ENCODE measurements at places on chromosomes 3 and 15.

DNA sequence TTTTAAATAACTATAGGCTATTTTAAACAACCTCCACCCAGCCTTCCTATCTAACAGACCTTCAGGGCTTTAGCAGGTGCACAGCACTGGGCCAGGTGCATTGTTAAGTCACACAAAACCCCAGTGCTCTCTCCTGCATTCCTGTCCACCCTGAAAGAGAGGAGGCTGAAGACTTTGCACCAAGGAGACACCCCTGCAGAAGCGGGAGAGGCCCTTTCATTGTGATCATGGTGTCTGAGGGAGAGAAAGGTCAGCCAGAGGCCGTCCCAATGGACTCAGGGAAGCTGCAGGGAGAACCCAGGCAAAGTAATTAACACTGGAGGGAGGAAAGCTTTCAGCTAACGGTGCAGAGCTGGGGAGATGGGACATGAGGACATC lies 5.2 kb downstream of the LRIG1 start:
- DNase-seq: no peak

- no peak for DNase-seq
Measured at GRCh38 chr15:33675246-33675645, 293.1 kb upstream of the CHRM5 start.

DNA sequence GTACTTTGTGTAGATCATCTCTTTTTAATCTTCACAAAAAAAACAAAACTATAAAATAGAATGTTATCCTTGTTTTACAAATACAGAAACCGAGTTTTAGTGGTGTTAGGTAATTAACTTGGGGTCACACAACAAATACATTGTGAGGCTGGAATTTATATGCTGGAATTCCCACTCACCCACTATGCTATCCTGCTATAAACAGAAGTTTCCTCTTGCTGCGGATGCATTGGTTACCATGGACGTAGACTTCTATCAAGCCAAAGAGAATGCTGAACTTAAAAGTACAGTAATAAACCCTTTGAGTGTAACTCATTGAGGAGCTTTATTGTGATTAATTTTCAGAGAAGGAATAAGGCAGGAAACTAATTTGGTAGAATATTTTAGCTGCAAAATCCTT lies 9.2 kb downstream of the SNAP23 start:
- DNase-seq: no peak

DNA sequence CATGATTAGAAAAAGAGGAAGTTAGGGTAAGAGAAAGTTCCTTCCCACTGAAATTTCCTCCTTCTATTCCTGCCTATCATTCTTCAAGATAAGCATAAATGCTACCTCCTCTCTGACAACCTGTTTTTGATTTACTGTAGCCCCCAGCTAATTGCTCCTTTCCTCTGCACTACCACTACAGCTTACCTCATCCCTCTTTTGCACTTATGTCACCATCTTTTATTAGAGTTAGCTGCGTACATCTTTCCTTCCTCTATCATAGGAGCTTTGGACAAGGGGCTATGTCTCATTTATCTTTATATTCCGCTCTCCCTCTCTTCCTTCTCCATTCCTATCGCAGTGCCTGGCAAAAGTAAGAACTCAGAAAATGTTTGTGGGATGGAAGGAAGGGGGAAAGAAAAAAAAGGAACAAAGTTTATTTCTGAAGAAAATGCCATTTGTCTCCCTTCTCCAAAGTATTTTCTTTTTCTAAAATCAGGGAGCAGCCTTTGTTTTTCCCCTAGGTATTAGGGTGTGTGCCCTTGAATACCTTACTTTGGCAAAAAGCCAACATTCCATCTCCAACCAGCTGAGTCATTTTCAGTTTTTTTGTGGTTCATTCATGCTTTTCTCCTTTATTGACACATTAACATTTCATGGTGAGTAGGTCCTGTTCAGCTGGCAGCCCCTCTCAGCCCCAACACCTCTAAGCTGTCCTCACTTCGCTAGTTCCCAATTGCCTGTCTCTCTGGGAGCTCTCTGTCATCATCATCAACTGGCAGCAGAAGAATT lies 87.6 kb upstream of the SOX2 start:
- no peak for DNase-seq

- DNase-seq: no peak
Measured at GRCh38 chr3:173770011-173770410, 372.5 kb downstream of the NLGN1 start.

- DNase-seq: no peak
Measured at GRCh38 chr3:113243071-113243470, 31.7 kb downstream of the BOC start.

- no peak for DNase-seq
Measured at GRCh38 chr3:171790574-171790897, 19.7 kb downstream of the PLD1 start.

DNA sequence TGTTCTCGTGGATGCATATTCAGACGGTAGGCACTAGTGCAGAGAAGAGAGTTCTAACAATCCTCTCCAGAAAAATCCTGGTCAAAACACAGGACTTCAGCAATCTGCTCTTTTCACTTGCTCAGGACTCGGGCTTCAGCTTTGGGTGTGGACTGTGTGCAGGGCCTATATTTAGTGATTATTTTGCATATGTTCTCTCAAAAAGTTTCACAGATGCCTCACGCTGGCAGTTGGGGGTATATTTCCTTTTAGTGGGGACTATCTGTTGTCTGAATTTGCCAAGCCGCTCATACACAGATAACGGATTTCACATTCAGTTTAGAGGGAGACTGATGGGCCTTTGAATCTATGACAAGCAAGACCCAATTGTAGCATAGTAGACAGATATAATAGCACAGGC lies 54.4 kb upstream of the LRRN1 start:
- DNase-seq: no peak

- DNase-seq: no peak
Measured at GRCh38 chr15:40928821-40929659, at the start of gene DLL4. DLL4 (plus strand) TSS chr15:40929340; CDS start chr15:40929669, 329 bp downstream.

- DNase-seq: no peak
Measured at GRCh38 chr3:44506961-44507360, 29.5 kb upstream of the ZNF445 start.

DNA sequence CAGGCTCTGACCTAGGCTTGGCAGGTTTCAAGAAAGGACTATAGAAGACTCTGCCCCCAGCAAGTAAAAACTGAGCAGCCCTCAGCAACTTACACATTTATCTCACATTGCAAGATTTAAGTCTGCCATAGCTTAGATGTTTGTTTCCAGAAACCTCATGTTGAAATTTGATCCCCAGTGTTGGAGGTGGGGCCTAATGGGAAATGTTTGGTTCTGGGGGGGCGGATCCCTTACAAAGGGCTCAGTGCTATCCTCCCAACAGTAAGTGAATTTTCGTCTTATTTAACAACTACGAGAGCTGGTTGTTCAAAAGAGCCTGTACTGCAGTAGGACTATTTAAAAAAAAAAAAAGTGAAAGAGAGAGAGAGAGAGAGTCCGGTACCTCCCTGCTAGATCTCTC lies 125.2 kb upstream of the PROK2 start:
- DNase-seq: no peak

DNA sequence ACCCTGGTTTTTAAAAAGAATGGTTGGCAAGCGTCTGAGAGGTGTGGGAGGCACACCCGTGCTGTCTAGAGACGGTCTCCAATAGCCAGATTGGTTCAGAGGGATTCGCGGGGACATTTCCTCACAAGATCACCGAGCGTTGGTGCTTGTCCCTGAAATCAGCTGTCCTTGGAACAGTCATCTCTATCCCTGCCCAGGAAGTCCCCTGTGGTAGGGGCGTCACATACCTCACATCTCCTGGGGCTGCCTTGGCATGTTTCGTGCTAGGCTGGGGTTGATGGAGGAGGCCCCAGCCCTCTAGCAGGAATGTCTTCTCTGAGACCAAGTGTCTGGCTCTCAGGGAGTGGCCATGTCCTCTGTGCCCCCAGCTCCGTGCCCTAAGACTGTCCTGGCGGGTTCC lies 6.8 kb downstream of the FBLN2 start:
- no peak for DNase-seq

- no peak for DNase-seq
Measured at GRCh38 chr15:99702895-99703602, 30.2 kb downstream of the LYSMD4 start.

DNA sequence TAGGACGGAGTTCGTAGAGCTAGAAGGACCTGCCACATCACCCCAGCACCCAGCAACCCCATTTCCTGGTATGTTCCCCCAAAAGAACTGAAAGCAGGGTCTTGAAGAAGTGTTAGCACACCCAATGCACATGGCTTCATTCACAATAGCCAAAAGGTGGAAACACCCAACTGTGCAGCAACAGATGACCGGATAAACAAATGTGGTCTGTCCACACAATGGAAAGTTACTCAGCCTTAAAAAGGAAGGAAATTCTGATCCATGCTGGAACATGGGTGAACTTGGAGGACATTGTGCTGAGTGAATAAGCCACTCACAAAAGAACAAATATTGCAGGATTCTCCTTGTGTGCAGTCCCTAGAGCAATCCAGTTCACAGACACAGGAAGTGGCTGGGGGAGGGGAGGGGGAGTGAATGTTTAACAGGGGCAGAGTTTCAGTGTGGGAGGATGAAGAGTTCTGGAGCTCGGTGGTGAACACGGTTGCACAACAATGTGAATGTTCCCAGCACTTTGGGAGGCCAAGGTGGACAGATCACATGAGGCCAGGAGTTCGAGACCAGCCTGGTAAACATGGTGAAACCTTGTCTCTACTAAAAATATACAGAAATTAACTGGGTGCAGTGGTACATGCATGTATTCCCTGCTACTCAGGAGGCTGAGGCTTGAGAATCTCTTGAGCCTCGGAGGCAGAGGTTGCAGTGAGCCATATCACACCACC lies 157.5 kb downstream of the NUP210 start:
- DNase-seq: no peak

GRCh38 chr15:90205050-90205848 lies 4.1 kb downstream of the SEMA4B start:
- DNase-seq: no peak

- no peak for DNase-seq
Measured at GRCh38 chr3:177361081-177361938, 164.0 kb upstream of the TBL1XR1 start.

DNA sequence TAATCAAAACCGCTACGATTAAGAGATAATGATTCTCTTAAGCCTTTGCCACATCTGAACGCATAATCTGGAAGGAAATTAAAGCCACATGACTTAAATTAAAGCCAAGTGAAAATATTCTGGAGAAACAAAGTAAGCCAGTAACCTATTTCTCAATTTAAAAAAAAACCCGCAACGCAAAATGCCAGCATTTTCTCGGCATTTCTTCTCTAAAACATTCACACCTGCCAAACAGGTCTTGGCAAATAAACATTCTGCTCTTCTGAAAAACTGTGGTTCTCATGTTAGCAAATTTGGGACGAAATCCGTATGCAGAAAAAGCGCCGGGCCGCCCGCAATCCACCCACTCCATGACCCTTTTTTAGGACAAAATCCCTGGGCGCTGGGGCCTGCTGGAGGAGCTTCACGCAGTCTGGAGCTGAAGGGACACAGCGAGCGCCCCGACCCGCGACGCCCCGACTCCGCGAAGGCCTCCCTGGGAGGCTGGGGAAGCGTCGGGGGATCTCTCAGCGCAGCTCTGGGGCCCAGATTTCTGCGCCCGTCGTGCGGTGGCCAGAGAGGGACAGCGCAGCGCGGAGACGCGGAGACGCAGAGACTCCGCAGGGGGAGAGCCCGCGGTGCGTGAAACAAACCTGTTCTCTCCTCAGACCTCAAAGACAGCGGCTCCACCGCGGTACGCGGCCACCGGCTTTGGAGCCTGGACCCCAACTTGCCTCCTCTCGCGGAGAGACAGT lies 471 bp downstream of the NKIRAS1 start:
- DNase-seq: no peak

- DNase-seq: no peak
Measured at GRCh38 chr3:189548053-189548452, 83.1 kb upstream of the TP63 start.

DNA sequence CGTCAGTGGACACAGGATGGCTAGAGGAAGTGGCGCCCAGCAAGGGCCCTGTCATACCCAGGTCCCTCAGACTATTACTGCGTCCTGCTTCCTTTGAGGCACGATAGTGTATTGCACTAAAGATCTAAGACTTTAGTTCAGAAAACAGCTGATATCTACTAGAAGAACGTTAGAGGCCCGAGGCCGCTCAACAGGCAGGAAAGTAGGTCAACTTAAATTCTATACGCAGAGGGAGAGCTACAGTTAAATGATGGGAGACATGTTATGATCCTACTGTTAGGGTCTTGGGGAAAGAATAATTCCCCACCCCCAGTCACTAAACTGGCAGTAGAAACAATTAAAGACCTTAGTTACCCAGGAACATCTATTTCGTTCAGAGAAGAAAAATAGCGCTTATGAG lies 317.8 kb downstream of the CHST2 start:
- no peak for DNase-seq

GRCh38 chr15:43277231-43277823 lies 10.6 kb upstream of the TGM5 start:
- DNase-seq: no peak

DNA sequence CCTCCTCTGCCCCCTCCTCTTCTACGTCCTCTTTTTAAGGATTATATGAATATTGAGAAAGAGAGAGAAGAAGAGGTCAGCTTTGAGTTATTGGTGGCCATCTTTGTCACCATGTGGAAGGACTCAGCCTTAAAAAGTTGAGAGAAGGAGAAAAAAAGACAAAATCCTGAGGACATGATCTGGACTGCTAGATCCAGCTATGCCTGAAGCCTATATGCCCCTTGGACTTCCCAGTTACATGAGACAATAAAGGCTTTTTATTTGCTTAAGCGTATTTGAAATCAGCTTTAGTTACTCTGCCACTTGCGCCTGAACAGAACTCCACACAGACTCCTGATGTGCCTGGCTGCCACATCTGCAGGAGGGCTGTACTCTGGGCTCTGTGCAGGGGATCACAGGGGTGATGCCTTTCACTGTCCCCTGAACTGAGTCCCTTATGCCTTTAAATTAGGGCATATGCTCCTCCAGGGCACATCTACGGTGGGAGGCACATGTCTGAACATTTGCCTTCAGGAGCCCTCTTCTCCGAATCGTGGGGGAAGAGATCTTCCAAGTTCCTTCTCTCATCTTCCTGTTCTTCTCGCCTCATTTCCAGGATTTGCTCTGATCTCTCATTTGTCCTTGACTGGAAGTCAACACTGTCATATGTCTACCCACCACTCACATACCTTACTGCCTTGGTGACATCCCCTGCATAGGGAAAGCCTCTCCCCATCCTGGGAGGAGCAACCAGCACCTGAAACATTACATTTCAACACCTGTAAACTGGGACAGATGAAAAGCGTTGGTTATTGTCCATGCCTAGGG lies 14.0 kb upstream of the PLA2G4E start:
- DNase-seq: no peak

DNA sequence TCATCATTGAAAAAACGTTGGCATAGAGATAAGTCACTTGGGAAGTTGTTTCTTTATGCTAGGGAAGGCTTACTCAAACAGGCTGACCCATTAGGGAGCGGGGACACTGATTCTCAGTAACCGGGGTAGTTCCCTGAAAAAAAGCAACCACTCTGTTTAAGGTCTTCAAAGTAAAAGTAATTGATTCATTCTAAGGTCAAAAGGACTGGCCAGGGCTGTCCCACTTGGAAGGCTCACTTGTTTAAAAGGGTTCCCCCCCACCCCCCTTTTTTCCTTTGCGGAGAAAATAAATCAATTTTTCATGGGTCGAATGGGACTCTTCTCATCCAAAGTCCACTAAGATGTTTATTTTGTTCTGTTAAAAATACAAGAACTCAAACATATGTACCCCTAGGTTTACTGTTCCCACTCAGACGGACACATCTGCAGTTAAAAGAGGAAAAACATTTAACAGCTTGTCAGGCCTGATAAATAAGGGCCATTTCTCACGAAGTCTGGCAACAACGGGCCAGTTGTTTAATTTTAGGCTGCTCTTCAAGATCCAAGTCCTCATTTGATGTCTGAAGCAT lies 53.0 kb downstream of the ARHGEF3 start:
- DNase-seq: no peak
